Adrenal gland (tissue), 19 donors: ENCODE measurements at places on chromosomes 5 and 9.

DNA sequence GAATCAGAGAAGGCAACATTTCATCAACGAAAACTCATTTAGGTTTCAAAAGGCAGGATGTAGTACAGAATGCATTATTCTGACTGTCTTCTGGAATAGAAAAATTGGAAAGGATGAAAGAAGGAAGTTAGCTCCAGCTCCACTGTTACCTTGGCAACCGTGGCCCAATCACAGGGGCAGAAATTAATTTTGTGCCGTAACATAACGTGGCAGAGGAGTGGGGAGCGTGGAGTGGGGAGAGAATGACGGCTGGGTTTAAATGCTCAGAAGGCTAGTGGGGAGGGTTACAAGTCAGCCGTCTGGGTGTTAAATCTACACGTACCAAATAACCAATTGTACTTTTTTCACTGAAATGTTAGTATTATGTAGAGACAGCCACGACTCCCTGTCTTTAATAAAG lies 32.3 kb upstream of the EQTN start:
- DNase-seq = no peak

GRCh38 chr9:106478312-106478711 lies 384.7 kb upstream of the ZNF462 start:
- no peak for DNase-seq

GRCh38 chr5:39570403-39571027 lies 145.7 kb upstream of the DAB2 start:
- no peak for DNase-seq

DNA sequence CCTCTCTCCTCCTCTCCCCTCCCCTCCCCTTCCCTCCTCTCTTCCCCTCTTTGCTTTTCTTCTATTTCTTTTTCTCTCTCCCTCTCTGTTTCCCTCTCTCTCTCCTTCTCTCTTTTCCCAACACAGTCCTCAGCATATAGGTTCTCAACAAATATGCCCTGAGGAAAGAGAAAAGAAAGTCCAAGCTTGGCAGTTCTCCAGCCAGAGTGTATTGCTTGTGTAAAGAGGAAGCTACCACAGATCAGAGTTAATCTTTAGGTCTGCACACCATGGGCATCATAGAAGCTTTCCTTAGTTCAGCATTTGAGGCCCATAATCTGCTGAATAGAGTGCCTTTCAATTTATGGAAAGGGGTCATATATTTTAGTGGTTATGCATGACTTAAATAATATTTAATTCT lies 382.8 kb upstream of the WWC1 start:
- no peak for DNase-seq

DNA sequence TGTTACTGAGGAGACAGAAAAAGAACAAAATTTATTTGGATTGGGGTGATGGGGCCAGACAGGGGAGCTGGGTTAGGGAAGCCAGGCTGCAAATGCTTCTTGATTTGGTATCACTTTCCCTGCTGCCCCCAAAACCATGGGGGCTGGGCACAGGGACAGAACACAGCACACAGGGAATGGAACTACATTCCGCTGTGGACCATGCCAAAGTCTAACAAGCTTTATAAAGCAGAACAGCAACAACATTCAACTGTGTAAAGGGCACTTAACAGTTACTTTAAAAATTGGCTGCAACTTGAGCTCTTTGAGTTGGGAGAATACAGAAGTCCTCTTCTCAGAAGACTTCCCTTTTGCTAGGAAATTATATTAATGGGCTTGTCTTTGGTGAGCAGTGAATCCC lies 23.8 kb downstream of the C5orf58 start:
- no peak for DNase-seq

- no peak for DNase-seq
Measured at GRCh38 chr9:110933350-110934001, 104.8 kb downstream of the LPAR1 start.

DNA sequence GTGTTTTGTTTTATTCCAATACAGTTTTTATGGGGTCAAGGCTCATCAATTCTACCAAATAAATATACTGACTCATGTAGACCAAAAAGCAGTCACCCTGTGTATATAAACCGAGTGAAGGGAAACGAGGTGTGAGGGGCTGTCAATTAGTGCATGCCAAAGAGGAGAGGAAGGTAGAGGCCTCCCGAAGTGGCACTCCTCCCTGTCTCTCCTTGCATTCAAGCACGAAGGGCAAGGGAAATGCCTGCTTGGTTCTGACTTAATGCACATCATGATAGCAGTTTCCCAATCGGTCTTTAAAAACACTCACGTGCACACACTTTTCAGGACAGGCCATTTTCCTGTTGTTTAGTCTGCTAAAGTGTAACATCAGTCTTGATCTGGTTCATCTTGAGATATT lies 125.6 kb upstream of the SLCO6A1 start:
- DNase-seq = no peak

DNA sequence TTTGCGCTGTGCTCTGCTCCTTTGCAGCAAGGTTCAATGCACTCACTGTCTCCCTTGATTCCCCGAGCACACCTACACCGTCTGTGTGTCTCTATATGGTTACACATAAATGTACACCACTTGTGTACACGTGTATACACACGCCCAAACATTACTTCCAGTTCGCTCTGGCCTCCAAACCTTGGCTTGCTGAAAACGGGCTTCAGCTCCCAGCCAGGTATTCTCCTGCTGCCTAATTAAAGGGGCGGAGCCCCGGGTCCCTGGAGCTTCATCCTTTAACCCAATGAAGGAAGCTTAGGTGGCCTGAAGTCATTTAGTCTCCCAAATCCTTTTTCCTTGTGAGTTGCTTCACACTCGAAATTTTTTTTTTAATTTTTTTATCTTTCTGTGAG lies 4.6 kb downstream of the ISL1 start:
- no peak for DNase-seq

GRCh38 chr5:171757853-171758535 lies 27.6 kb upstream of the SMIM23 start:
- DNase-seq = no peak

DNA sequence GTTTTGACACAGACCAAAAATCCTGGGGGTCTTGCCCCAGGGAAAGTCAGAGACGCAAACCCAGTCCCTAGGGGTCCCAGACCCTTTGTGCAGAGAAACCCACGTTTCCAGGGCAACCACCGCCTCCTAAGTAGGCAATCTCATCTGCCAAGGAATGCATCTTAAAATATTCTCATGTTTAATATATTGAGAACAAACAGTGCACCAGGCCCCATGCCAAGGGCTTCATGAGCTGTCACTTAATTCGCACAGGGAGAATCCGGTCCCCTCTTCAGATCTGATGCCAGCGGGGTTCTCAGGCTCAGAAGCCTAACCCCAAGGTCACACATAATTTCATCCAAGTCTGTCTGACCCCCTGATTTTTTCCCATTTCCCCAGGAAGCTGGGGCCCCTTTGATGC lies 28.8 kb downstream of the CPLX2 start:
- no peak for DNase-seq

DNA sequence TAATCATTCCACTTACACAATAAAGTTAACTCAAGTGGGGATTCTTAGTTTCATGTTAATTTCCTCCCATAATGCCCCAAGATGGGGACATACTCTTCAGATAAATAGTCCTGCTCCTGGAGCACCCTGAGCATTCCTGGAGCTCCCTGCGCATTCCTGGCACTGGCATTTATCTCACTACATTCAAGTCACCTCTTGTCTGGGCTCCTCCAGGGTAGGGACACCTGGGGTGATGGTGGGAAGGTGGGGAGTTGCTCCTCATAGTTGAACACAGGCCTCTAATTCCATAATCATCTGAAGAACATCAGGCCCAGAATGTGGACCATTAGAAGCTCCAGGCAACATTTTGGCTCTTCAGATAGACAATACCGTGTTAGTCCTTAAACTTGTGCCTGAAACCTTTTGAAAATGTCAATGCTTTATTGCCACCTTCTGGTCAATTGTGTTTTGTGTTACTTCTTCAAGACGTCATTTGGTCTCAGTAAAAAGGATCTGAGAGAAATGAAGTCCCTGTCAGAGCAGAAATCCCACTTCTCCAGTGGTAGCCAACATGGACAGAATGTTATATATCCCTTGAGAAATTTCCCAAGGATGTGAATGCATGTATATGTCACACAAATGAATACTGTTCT lies 14.2 kb upstream of the AGGF1 start:
- no peak for DNase-seq

GRCh38 chr5:150544611-150545219 lies 36.8 kb downstream of the NDST1 start:
- DNase-seq = peak; percentile 87

GRCh38 chr5:133406208-133406976 lies 205.9 kb downstream of the FSTL4 start:
- no peak for DNase-seq

- peak; percentile 89 for DNase-seq
Measured at GRCh38 chr5:95842854-95843544, 20.5 kb upstream of the GLRX start.

DNA sequence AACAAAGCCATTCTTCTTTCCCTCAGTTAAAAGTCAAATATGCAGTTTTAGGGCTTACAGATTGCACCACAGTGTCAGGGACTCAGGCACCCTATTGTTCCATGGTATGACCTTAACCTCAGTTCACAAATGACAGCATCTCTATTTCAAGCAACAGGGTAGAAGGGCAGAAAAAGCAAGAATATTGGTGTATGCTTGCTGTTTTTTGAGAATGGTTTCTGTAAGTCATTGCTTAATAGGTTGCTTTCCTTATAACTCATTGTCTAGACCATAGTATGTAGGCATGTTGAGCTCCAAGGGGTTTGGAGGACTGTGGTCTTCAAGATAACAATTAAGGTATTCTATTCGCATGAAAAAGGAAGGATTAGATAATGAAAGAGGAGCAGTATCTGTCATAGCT lies 183.5 kb upstream of the EDIL3 start:
- no peak for DNase-seq

DNA sequence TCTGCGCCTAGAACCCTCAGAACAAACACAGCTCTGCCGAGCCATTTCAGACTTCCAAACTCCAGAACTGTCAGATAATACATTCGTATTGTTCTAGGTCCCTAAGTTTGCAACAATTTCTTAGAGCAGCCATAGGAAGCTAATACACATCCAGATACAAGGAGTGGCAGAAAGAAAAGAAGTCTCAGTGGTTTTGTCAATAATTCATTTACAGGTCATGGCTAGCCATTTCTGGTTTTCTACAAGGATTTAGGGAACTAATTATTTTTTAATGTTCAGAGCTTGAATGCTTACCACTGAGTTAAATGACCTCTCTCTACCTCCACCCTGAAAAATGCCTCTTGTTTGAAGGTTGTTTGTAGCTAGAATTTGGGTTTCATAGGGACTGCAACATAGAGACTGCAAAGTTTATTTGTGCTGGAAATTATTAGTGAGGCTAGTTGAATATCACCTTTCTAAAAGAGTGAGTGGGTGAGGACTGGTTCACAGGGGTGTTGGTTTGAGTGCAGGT lies 15.5 kb upstream of the ERMP1 start:
- no peak for DNase-seq

- no peak for DNase-seq
Measured at GRCh38 chr9:98306384-98307145, 51.1 kb upstream of the TBC1D2 start.

GRCh38 chr5:141172381-141173204 lies at the start of gene PCDHB7:
Gene PCDHB7, plus strand, starts transcription at chr5:141172644. Its CDS starts 192 bp downstream, at chr5:141172836.
- DNase-seq = peak; percentile 7

DNA sequence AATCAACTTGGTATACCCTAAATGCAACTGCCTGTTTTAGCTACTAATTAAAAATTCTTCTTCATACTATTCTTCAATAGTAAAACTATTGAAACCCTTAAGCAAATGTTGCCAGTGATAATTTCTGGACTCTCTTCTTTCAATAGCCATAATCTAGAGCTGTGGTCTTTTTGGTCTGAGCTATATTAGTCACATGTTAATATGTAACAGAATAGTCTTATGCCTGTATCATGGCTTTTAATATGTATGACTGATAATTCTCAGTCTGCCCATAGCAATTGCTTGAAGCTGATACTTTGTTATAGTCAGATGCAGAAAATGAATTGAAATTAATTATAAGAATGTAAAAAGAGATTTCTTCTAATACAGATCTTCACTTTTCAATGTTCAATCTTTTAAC lies 1871.9 kb upstream of the CDH6 start:
- DNase-seq = no peak

DNA sequence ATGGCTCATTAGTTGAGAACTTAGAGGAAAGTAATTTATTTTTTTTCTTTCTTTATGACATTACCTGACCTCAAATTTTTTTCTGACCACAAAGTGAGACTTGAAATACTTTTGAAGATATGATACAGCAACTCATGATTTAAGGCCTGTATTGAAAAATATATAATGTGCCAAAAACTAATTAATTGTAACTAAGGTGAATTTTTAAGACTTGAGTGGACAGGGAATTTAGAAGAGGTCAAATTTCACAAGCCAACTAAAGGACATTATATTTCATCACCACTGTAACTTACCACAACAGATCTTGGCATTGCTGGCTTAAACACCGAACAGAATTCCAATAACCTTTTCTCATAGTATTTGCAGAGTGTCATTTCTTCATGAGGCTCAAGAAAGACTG lies 1.8 kb downstream of the CCNH start:
- DNase-seq = no peak

DNA sequence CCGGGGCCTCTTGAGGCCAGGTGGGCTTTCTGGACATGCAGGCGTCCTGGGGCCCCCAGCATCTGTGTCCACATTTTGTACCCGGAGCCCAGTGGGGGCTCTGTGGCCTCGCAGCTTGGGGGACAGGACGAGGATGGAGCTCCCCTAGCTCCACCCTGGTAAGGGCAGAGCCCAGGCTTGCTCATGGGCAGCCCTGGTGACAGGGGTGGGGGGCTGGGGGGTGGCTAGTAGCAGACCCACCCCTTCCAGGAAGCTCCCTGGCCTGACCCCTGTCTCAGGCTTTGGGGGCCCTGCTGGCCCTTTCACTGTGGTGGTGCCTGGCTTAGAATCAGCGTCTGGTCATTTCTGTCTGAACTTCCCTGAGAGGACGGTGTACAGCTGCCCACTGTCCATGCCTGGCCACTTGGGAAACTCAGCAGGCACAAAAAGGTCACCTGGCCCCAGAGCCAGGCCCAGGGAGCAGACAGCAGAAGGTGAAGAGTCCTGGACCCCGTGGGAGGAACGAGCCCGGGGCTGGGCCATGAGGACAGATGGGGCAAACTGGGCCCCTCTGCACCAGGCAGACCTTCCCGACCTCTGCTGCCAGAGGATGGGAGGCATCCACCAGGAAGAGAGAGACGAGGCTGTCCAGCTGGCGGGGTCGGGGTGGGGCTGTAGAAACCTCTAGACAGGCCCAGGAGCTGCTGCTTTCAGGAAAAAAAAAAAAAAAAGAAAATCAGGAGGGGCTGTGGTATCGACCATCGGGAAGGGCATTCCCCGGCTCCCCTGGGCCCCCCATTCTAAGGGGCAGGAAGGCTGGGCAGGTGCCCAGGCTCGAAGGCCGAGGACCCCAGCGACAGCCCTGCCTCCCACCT lies 52.8 kb downstream of the EXD3 start:
- DNase-seq = peak; percentile 5
